ENCODE measurements at places on chromosomes 5 and 9. TPM values are rescaled to one million over a fixed set of nuclear protein-coding genes. Genes with fewer than 3 reads are reported as not detected.

GRCh38 chr5:6201631-6202030 lies 176.7 kb downstream of the MED10 start:
- DNase-seq: peak; percentile 5

GRCh38 chr9:97327562-97327961 lies 20.1 kb downstream of the CCDC180 start:
- DNase-seq: no peak

DNA sequence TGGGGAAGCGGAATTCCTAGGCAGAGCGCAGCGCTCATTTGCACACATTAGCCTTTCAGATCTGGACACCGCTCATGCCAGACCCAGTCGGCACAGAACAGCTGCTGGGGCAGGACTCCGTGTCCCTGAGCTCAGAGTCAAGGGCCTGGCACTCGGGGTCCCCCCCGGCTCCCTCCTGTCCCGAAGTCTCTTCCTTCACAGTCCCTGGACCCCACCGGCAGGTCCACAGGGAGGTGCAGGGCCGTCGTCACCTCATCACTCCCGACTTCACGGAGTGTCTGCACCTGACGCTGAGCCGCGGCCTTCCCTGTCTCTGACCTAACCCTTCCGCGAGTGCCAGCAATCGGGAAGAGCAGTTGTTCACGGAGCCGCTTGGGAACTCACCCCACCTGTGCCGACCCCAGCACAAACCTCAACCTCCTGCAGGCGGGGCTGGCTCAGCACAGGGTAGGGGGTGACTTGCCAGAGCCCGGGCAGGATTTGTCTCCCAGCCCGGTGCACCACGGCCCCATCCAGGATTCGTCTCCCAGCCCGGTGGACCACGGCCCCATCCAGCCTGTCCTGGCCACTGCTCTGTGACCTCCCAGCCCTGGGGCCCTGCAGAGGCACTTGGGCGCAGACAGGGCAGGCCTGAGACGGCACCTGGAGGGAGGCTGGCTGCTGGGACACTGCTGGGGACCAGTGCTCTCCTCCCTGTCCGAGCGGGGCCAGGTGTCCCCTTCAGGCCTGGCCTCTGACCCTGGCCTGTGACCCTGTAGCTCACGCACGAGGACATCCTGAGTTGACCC lies 9.9 kb upstream of the SLC9A3 start:
- no peak for DNase-seq

DNA sequence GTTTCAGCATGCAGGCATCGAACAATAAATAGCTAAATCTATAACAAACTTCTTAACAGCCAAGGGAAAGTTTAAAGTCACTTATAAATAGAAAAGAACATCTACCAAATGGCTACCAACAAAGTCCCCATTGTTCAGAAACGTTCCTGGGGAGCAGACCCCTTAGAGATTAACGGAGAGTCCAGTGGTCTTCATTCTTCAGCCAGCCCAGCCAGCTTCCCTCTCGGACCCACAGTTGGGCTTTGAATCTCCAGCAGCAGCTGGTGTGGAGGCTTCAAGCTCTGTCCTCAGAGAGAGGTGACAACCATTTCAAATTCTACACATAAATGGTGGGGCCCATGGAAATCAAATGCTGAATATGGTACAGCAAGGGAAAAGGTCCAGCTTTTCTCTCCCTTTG lies 11.2 kb downstream of the ENC1 start:
- DNase-seq: no peak

GRCh38 chr9:37444890-37445289 lies 20.4 kb downstream of the ZBTB5 start:
- no peak for DNase-seq

The FOXD4L4 gene
- not detected for total RNA-seq

DNA sequence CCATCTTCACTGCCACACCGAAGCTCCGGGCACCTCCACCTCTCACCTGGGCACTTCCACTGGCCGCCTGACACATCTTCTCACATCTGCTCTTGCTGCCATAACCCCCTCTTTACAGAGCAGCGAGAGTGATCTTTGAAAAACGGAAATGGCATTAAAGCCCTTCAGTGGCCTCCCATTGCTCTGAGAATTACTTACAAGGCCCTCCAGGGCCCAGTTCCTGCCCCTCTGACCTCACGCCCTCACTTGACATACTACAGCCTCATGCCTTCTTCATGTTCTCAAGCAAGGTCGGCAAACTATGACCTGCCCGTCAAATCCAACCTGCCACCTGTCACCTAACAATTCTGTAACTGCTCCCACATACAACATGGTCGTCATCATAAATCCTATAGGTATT lies 187.3 kb downstream of the NR3C1 start:
- DNase-seq: no peak

The MYO10 gene
- total RNA-seq: 61.2 TPM

DNA sequence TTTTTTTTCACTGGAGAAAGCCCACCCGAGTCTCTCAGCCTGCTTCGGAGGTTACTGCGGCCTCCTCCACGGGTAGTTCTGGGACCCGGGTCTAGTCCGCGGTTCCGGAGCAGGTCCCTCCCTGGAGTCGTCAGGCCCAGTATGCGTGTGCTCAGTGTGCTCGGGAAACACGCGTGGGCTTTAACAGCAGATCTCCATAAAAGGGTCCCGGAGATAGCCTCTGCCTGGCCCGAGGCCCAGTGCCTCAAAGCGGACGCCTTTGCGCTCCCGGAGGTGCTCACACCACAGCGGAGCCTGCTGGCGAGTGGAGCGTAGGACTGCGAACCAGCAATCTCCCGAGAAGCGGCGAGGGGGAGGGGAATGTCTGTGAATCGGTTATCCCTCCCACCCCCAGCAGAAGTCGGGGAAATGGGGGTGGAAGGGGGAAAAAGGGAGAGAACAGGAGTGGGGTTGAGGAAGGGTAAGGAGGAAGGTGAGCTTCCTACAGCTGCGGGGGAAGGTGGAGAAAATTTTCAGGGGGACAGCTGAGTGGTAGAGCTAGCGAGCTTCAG lies 28.7 kb downstream of the CDKN2A start:
- peak; percentile 74 for DNase-seq

Data from fibroblast of villous mesenchyme (primary cell).